Fibroblast of skin of left quadriceps (primary cell): ENCODE measurements at places on chromosomes 11 and 22.

DNA sequence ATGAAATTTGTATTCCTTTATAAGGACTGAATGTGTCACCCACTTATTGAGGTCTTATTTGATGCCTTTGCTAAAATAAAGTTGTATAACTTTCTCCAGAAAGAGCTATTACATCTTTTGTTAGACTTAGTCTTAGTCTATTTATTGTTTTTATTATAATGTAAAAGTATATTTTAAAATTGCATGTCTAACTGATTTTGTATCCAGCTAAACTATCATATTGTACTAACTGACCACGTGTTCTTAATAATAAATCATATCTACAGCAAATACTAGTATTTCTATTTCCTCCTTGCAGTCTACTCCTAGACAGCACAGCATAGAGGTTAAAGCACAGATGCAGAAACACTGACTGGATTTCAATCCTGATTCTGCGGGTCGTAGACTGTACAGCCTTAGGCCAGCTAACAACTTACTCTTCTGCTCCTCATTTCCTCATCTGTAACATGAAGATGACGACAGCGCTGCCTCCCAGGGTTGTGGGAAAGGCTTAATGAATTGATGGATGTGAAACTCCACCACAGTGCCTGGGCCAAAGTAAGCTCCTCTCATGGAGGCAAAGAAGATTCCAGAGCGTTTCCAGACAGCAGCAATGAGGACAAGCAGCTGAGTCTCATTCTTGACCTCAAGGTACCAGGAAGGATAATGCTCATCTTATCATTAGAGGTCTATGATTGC lies 13.2 kb downstream of the IFITM10 start:
- DNase-seq = no peak

DNA sequence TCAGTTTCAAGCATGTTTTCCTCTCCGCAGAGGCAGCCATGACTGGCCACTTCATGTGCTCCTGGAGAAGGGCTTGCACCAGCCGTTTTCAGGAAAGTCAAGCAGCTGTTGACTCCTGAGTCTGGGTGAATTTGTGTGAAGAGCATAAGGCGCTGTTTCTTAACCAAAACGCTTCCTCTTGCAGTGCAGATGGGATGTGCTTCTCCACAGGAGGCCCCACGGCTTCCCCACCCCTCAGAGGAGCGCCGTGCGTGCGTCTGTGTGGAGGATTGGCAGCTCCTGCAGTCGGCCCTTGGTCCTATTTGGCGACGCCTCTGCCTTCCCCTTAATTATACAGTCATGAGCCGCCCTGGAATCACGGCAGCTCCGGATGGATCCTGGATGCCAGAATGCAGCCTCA lies 54.1 kb upstream of the B3GAT1 start:
- no peak for DNase-seq

DNA sequence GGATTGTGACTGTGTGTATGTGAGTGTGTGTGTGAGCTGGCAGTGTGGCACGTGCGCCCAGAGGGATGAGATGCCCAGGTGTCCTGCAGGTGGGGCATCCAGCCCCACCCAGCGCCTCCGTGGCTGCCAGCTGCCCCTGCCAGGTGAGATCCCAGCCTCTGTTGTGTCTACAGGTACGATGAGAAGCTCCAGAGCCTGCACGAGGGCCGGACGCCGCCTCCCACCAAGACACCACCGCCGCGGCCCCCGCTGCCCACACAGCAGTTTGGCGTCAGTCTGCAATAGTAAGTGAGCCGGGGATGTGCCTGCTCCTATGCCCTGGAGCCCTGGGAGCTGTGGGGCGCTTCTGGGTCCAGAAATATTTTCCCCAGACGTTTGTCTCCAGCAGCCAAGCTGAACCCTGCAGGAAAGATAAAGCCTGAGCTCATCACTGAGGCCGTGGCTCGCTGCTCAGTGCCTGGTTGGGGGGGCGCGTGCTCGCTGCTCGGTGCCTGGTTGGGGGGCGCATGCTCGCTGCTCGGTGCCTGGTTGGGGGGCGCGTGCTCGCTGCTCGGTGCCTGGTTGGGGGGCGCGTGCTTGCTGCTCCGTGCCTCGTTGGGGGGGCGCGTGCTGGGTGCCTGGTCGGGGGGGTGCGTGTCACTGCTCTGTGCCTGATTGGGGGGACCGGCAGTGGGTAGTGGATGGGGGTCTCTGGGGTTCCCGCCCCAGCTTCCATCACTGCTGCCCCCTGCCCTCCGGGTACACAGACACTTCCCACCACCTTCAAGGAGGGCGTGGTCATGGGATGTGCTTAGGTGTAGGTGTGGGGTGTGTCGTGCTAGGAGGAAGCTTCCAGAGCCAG lies 73.2 kb downstream of the ARHGAP8 start:
- no peak for DNase-seq

GRCh38 chr11:57499983-57500461 lies 15.5 kb downstream of the SLC43A1 start:
- no peak for DNase-seq

- no peak for DNase-seq
Observed at GRCh38 chr11:93515441-93516025, 27.7 kb downstream of the SMCO4 start.

- no peak for DNase-seq
Observed at GRCh38 chr22:47375621-47376321, 613.3 kb downstream of the TBC1D22A start.

DNA sequence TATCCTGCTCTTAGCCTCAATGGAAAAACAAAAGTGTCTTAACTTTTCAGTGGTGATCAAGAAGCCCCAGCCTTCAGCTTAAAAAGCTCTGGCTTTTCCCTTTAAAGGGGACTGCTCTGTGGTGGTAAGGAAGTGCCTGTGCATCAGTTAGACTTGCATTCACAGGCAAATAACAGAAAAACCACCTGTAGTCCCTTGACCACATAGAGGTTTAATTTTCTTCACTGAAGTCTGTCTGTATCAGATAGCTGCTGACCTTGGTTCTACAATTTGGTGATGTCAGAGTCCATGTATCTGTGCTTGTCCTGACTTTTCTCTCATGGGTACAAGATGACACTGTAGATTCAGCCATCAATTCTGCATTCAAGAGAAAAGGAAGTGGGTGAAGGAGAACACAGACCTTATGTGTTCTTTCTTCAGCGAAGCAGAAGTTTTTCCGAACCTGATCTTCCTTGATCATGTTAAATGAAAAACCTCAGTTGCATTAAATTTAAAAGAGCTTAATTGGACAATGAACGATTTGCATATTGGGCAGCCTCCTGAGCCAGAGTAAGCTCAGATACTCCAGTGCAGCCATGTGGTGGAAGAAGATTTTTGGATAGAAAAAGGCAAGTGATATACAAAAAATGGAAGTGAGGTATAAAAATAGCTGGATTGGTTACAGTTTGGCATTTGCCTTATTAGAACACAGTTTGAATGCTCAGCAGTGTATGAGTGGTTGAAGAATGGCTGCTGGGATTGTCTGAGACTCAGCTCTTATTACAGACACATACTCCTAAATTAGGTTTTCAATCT lies 43.2 kb upstream of the RDX start:
- no peak for DNase-seq

DNA sequence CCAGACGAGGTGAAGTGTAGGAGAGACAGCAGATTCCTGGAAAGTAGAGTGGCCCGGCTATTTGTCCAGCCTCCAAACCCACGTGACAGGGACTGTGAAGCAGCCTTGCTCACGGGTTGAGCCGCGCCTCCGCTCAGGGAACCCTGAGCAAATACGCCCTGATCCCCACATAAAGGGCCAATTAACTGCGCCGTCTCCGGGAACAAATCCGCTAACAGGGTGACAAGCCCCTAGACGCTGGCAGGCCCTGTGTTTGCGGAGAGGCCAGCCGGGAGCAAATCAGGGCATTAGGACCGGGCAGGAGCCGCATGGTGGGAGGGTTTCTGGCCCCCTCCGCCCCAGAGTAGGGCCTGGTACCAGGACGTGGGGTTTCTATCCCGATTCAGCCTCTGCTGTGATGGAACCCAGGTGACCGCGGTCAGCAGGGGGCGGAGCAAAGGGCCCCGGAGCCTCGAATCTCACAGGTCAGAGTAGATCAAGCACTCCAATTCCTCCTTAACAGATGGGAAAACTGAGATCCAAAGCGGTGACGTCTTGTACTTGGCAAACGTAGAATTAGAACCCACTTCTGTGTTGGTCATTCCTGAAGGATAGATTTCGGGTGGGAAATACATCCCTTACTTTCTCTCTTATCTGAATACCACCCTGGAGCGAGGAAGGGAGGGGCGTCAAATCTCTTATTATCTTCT lies 2.0 kb upstream of the ROBO3 start:
- no peak for DNase-seq

- DNase-seq = no peak
Observed at GRCh38 chr11:13126430-13126829, 117.3 kb downstream of the RASSF10 start.

GRCh38 chr11:80136991-80137390 lies 696.2 kb upstream of the TENM4 start:
- DNase-seq = no peak

GRCh38 chr11:59857439-59858434 lies 8.6 kb downstream of the TCN1 start:
- DNase-seq = no peak

- peak; percentile 85 for DNase-seq
Observed at GRCh38 chr11:7020183-7020917, at the start of the genes NLRP14 and ZNF214. Gene NLRP14, plus strand, starts transcription at chr11:7020479. Its CDS starts 18,108 bp downstream, at chr11:7038587. Gene ZNF214, minus strand, starts transcription at chr11:7020346. Its CDS starts 17,511 bp downstream, at chr11:7002835.

- DNase-seq = no peak
Observed at GRCh38 chr11:111502611-111503010, 9.6 kb downstream of the BTG4 start.
